ENCODE measurements at places on chromosomes 4 and X.

DNA sequence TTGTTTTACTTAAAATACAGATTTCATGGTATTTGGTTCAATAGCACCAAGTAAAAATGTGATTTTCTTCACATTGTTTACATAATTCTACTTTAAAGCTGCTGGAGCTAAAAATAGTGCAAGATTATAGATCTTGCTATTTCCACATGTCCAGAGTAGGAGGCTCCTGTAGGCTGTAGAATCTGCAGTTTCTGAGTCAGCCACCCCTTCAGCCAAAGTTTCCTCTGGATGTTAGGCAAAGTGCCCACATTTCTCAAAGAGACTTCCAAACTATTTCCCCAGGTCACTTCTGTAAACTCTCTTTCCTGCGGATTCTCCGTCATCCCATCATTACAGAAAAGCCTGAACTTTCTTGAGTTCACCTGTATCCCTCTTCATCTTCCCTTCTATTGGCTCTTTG lies 342.5 kb upstream of the FSTL5 start:
- no peak for DNase-seq

DNA sequence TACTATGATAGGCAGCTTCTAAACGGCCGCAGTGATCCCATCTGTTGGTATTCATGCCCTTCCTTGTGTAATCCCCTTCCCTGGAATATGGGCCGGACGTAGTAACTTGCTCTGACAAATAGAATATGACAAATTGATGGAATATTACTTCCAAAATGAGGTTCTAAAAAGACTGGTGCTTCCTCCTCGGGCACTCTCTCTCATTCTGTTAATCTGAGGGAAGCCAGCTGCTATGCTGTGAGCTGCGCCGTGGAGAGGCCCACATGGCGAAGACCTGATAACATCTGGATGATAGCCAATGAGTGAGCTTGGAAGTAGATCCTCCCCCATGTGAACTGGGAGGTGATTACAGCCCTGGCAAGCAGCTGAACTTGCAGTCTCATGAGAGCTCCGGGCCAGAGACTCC lies 27.2 kb upstream of the SLC25A4 start:
- DNase-seq: peak; percentile 80

- no peak for DNase-seq
Observed at GRCh38 chr4:177052211-177052934, 257.3 kb upstream of the NEIL3 start.

- DNase-seq: no peak
Observed at GRCh38 chr4:52914051-52914605, 52.0 kb downstream of the RASL11B start.

GRCh38 chr4:145530662-145531061 lies 49.0 kb downstream of the SMAD1 start:
- DNase-seq: no peak

DNA sequence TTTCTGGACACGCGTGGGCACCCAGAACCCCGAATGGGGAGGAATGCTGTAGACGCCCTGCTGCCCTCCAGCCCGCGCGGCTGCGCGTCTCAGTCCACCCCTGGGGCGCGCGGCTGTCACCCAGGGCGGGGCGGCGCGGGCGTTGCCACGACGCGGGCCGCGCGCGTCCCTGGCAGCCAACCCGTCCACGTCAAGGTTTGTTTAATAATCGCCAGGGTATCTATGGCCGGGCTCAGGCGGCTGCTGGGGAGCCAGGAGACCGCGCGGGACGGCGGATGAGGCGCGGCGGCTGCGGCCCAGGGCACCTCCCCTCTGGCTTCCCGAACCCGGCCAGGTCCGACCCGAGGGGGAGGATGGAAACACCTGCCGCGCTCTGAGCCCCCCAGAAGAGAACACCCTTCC lies at the start of gene SPATA18:
Gene SPATA18 (plus strand): TSS at position 92 of the 402 bp plus-strand sequence. CDS start 401 bp downstream, outside the sequence.
- no peak for DNase-seq
